ENCODE measurements at places on chromosomes 11 and 22.
A peak's percentile ranks its signal among the peaks of the same experiment; 100 is the strongest.

- no peak for DNase-seq
These were observed 807 bp upstream of the ZNF74 start for GRCh38 chr22:20392983-20393704.

DNA sequence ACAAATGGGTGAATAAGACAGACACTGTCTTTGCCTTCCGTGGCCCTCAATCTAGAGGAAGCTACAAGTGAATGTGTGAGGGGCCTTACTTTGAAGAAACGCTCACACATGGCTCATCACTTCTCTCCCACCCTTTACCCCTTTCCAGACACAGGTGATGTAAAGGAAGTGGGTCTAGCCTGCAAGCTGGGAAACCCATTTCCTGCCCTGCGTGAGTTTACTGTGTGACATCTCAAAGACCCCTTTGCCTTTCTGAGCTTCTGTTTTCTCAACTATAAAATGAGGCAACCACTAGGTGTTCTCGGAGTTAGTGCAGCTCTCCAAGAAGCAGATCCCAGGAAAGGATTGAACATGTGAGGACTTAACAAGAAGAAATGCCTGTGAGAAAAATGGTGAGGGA is 43.1 kb upstream of the LMO2 start:
- no peak for DNase-seq

DNA sequence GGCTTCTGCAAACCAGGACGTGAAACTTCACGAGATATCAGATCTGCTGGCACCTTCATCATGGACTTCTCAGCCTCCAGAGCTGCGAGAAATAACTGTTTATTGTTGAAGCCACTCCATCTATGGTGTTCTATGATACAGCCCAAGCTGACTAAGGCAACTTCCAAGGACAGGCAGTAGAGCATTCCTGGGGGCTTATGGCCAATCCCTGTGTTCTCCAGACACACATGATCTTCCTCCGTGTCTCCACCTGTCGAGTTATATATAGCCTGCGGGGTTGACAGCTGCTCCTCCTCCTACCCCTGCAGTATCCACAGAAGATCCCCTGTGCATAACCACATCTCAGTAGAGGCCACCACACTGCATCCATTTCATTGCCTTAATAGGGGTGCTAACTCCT is 11.0 kb downstream of the TP53AIP1 start:
- no peak for DNase-seq

DNA sequence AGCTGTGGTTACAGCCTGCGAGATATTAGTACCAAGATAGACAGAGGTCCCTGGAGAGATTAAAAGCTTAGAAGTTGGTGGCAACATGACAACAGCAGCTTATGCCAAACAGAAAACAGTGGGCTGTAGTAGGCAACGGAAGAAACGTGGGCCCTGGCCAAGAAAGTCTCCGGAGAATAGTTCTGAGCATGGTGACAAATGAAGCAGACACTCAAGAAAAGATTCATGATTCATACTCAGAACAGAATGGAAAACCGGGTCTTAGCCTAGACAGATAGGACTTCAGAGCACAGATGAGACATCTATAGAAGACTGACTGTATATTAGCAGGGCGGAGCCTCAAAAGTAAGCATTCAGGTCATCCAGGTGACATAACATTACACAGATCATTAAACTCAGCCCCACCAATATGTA is 727.4 kb downstream of the ETS1 start:
- peak; percentile 14 for DNase-seq

DNA sequence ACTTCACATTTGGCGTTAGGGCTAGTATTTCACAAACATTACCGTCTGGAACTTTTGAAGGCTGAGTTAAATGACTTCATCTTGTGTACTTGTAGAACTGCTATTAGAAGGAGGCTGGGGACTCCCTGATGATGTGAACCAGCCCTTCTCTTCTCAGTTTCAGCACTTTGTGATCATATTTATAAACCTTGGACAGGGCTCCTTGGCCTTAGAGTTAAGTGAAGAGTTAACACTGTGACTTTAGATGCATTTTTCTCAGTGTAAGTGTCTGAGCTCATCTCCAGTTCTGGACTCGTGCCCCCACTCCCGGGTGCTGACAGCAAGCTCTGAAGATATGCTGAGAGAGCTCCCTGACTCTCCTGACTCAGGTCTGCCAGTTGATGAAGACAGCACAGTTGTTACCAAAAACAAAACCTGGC is 8.4 kb downstream of the MIAT start:
- DNase-seq, result peak; percentile 61

DNA sequence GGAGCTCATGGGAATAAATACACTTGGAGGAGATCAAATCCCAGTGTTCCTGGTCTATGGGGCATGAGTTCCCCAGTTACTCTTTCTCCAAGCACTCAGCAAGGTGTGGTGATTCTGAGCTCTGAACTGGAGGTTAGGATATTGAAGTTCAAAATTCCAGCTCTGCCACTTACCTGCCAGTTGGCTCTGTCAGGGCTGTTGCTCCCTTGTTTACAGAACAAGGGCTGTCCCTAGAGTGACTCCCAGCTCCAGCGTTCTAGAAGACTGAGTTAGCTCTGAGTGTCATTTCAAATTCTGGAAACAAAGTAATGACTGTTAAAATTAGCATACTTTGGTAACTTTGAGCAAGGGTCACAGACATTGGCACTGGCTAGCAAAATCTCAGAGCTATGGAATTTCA is 69.7 kb upstream of the ZBED5 start:
- no peak for DNase-seq

DNA sequence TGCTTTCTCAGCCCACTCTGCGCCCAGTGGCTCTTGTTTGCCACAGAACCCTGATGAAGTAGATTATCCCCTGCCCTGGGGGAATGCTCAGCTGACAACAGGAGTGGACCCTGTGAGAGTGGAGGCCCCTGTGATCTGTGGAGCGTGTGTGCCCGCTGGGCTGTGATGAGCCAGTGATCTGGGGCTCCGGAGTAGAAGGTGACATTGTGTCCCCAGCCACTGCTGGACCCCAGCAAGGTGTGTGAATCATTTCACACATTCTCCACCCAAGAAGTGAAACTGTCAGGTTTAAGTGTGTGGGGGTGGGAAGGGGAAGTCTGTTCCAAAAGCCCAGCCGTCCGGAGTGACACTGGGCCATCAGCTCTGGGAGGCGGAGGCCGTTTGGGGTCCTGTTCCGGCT is 33.1 kb upstream of the GRAMD4 start:
- no peak for DNase-seq

DNA sequence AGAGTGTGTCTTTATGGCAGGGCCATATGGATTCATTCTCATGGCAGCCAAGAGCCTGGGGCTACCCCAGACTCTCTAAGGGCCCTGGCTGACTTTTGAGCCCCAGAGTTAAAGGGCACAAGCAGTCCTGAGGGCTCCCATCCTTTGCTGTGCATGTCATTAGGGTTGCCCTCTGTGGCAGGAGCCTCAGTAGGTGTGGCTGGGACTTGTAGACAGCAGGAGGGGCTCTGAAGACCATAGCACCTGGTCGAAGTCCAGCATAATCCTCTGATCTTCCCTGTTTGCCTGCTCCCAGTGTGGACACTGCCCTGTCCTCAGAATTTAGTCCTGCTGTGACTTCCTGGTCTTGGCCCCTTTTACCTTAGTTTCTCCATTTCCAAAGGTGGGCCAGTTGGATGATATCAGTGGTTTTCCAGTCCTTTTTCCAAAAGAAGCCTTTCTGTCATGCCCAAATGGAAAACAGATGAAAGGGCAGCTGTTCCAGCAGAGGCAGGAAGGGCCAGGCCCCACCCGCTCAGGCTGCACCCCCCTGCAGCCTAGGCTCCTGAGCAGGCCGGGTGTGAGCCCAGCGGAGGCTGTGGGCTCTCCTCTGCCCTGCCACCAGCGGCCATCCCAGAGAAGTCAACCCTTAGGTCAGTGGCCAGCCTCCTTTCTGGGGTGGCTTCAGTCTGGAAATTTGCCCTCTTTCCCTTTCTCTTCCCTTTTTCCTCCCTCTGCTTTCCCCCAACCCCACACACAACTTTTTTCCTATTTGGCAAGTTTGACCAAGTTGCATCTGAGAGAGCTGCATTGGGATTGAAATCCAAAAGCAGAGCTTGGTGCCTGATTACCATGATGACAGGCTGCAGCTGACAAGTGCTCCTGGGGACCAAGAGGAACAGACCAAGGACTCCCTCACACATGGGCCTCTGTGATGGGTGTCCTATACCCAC is 32.8 kb upstream of the SUSD2 start:
- no peak for DNase-seq

- DNase-seq, result no peak
These were observed 100.8 kb downstream of the KIAA1671 start for GRCh38 chr22:25053153-25053805.

DNA sequence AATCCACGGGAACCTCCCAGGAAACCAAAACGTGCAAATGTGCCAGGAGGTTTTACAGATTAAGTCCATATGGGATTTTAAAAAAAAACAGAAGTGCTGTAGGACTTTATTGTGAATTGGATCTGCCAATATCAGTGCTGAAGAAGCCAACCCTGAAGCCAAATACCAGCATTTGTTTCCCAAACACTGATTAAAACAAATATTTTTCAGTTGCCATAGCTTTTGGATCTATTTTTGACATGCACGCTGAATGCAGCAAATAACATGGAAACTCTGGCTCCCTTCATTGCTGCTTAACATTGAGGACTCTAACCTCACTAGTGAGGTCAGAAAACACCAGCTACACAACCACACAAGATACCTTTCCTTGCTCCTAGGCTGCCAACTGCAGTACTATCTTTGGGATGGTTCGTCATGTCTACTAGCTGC is 28.4 kb upstream of the SIK2 start:
- peak; percentile 21 for DNase-seq

- DNase-seq, result no peak
These were observed 52.4 kb downstream of the AP2A2 start for GRCh38 chr11:977830-978720.

DNA sequence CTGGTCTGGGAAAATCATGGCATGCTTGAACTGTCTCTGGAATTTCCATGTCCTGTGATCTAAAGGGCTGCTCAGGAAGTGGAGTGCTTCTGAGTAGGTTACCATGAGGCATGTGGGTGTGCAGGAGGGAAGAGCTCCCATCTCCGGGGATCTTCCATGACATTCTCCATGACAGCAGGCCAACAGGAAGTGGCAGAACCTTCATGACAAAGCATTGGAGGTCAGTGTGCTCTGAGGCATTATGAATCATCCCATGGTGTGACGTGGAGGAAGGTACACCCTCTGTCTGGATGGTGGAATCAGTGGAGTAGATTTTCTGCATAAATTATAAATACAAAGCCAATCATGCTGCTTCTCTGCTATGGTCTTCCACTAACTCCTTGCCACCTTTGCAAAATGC is 139.6 kb upstream of the E2F8 start:
- peak; percentile 92 for DNase-seq

- no peak for DNase-seq
These were observed 675.2 kb downstream of the TBC1D22A start for GRCh38 chr22:47437636-47438035.

GRCh38 chr11:23278121-23278520 is 417.8 kb upstream of the CCDC179 start:
- DNase-seq, result peak; percentile 9

GRCh38 chr11:416757-417621 is 2.2 kb upstream of the SIGIRR start:
- no peak for DNase-seq

DNA sequence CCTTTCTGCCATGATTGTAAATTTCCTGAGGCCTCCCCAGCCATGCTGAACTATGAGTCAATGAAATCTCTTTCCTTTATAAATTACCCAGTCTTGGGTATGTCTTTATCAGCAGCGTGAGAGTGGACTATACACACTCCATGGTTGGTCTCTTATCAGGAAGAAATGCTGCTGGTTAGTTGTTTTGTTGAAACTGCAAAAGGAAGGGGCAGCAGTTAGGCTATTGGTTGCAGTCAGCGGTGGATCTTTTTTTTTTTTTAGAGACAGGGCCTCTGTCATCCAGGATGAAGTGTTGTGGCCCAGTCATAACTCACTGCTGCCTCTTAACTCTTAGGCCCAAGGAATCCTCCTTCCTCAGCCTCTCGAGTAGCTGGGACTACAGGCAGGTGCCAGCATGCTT is 51.7 kb downstream of the HSD17B12 start:
- DNase-seq, result no peak

GRCh38 chr11:14969901-14970323 is 2.2 kb downstream of the CALCA start:
- DNase-seq, result peak; percentile 25

GRCh38 chr11:60265373-60266214 is 14.9 kb upstream of the MS4A4A start:
- DNase-seq, result peak; percentile 40

- DNase-seq, result no peak
These were observed 4.9 kb downstream of the HSD17B12 start for GRCh38 chr11:43685440-43685839.

- no peak for DNase-seq
These were observed at the start of gene ME3 for GRCh38 chr11:86672007-86672621. ME3 (minus strand) TSS chr11:86672616.

- no peak for DNase-seq
These were observed 14.6 kb downstream of the GLB1L2 start for GRCh38 chr11:134346101-134346975.

- DNase-seq, result no peak
These were observed 114.7 kb downstream of the BUD13 start for GRCh38 chr11:116657842-116658825.

GRCh38 chr11:101860696-101861427 is 53.9 kb upstream of the CEP126 start:
- DNase-seq, result peak; percentile 61

DNA sequence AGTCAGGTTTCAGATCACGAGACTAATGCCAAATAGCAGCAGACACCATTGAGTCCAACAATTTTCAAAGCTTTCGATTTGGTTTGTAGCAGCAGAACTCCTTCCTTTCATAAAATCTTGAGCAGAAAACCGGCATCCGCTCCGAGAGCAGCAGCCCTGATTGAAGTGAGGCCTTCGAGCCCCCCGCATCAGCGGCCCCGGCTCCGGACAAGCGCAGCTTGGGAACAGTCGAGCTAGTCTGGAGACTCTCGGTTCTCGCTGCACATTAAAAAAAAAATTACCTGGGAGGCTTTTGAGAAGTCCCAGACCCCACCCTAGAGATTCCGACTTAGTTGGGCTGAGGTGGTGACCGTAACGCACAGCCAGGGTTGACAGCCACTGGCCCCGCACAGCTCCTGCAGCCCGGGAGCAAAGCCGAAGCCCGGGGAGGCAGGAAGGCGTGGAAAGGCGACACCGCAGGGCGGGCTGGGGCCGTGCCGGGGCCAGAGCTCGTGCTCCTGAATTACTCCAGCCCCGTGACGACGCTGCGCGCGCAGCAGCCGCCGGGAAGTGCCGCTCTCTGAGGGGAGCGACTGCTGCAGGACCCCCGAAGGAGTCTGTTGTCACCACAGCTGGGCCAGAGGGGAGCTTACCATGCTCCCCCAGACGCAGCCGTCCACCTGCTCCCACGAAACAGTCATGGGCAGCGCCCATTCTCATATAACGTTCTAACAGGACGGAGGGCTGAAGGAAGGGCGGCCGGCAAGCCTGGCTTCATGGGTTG is 57.8 kb downstream of the SPATA19 start:
- DNase-seq, result no peak

Data from brain microvascular endothelial cell (primary cell).